ENCODE measurements at places on chromosomes 2 and 18.

- no peaks in the 10 kb centered on the region for H3K36me3 ChIP-seq
- H3K27me3 ChIP-seq = no peaks in the 10 kb centered on the region
- H3K4me3 ChIP-seq = no peak overlapping the region
- no peak for DNase-seq
These were observed 55.5 kb downstream of the DPP4 start for GRCh38 chr2:162018530-162018929.

DNA sequence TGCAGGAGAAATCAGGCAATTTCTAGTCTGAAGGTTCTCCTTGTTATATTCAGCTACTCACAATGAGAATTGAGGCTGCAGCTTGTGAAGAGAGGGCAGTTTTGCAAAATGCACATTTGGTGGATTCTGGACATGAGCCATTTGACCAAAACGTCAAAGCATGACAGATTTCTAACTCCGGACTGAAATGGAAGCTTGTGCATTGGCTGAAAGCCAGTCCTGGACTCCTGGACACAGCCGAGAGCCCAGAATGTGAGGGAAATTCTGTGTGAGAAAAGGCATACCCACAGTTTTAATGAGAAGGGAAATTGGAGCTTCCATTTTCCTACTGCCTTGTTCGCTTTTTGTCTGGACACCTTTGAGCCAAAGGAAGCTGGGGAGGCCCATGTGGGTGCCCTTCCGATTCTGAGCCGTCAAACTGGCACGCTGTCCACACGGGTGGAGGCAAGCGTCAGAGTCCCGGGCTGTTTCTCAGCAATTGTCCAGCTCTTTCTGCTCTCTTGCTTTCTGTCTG lies 23.7 kb upstream of the ROCK2 start:
- no peak for DNase-seq
- no peaks in the 10 kb centered on the region for H3K27me3 ChIP-seq
- H3K4me1 ChIP-seq = peaks cover 16% of the 10 kb centered on the region

- no peak overlapping the region for H3K4me3 ChIP-seq
- no peaks in the 10 kb centered on the region for H3K36me3 ChIP-seq
- DNase-seq = no peak
- H3K27me3 ChIP-seq = no peaks in the 10 kb centered on the region
These were observed 110.8 kb upstream of the TRIB2 start for GRCh38 chr2:12605936-12606335.

GRCh38 chr2:223981241-223981640 lies 24.0 kb downstream of the MRPL44 start:
- H3K4me3 ChIP-seq = no peak overlapping the region
- no peak for DNase-seq
- H3K4me1 ChIP-seq = no peaks in the 10 kb centered on the region
- no peaks in the 10 kb centered on the region for H3K36me3 ChIP-seq
- no peak overlapping the region for H3K27ac ChIP-seq
- H3K27me3 ChIP-seq = no peaks in the 10 kb centered on the region

- no peaks in the 10 kb centered on the region for H3K27me3 ChIP-seq
- H3K27ac ChIP-seq = no peak overlapping the region
- H3K4me1 ChIP-seq = 0 out of 2 replicates have a peak, but pooled peaks cover 3% of the 10 kb centered on the region
- DNase-seq = no peak
These were observed 317.3 kb upstream of the THUMPD2 start for GRCh38 chr2:40096360-40096759.

- no peaks in the 10 kb centered on the region for H3K36me3 ChIP-seq
- DNase-seq = no peak
- H3K27ac ChIP-seq = no peak overlapping the region
- H3K4me1 ChIP-seq = no peaks in the 10 kb centered on the region
These were observed 191.3 kb upstream of the KCNJ3 start for GRCh38 chr2:154507186-154507585.

- no peaks in the 10 kb centered on the region for H3K4me1 ChIP-seq
- no peaks in the 10 kb centered on the region for H3K27me3 ChIP-seq
- DNase-seq = no peak
These were observed 32.8 kb upstream of the TANC1 start for GRCh38 chr2:158935617-158936016.

- peaks cover 44% of the 10 kb centered on the region for H3K27me3 ChIP-seq
- H3K36me3 ChIP-seq = no peaks in the 10 kb centered on the region
- no peak overlapping the region for H3K27ac ChIP-seq
- no peaks in the 10 kb centered on the region for H3K4me1 ChIP-seq
- DNase-seq = no peak
These were observed 81.6 kb downstream of the TWIST2 start for GRCh38 chr2:238929242-238930081.

- H3K27me3 ChIP-seq = no peaks in the 10 kb centered on the region
- H3K27ac ChIP-seq = no peak overlapping the region
- no peak overlapping the region for H3K4me3 ChIP-seq
- no peaks in the 10 kb centered on the region for H3K36me3 ChIP-seq
- H3K4me1 ChIP-seq = no peaks in the 10 kb centered on the region
These were observed 48.0 kb downstream of the AP1S3 start for GRCh38 chr2:223789423-223789822.

DNA sequence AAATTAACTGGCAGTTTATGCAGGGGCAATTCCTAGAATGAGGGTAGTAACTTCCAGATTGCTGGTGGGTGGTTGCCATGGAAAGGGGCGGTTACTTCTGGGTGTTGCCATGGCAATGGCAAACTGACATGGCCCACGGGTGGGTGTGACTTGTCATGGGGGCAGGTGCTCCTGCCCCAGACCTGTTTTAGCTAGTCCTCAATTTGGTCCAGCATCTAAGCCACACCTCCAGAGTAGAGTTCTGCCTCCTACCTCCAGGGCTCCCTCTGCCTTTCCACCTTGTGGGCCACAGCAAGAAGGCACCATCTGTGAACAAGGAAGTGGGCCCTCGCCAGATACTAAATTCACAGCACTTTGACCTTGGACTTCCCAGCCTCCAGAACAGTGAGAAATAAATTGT lies 148.7 kb downstream of the TFCP2L1 start:
- H3K4me3 ChIP-seq = no peak overlapping the region
- H3K36me3 ChIP-seq = no peaks in the 10 kb centered on the region
- no peak for DNase-seq
- no peaks in the 10 kb centered on the region for H3K4me1 ChIP-seq
- H3K27me3 ChIP-seq = no peaks in the 10 kb centered on the region

- H3K4me3 ChIP-seq = peak overlapping the region; percentile 74
- no peak overlapping the region for H3K27ac ChIP-seq
- peak; percentile 61 for DNase-seq
- peaks cover 8% of the 10 kb centered on the region for H3K4me1 ChIP-seq
- H3K36me3 ChIP-seq = no peaks in the 10 kb centered on the region
- H3K27me3 ChIP-seq = 0 out of 2 replicates have a peak, but pooled peaks cover 3% of the 10 kb centered on the region
These were observed 244.6 kb downstream of the BCL2 start for GRCh38 chr18:63074981-63075404.

GRCh38 chr2:234802845-234803171 lies 149.0 kb upstream of the SH3BP4 start:
- no peaks in the 10 kb centered on the region for H3K27me3 ChIP-seq
- no peaks in the 10 kb centered on the region for H3K36me3 ChIP-seq
- H3K4me1 ChIP-seq = 0 out of 2 replicates have a peak, but pooled peaks cover 7% of the 10 kb centered on the region
- H3K4me3 ChIP-seq = no peak overlapping the region
- DNase-seq = no peak
- no peak overlapping the region for H3K27ac ChIP-seq

DNA sequence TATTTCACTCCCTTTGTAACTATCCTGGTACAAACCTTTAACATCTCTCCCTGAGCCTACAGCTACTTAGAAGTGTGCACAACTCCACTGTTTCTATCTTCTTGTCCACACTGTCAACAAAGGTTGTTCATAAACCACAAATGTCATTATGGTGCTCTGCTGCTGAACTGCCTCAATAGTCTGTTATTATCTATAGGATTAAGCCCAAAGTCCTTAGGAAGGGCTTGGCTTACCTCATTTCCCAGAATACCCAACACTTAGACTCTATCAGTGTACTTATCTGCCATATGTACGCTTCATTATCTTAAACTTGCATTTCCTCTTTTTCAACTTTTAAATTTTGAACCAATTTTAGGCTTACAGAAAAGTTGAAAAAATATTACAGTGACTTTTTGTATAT lies 94.2 kb downstream of the HNMT start:
- H3K4me3 ChIP-seq = no peak overlapping the region
- no peaks in the 10 kb centered on the region for H3K36me3 ChIP-seq
- no peaks in the 10 kb centered on the region for H3K27me3 ChIP-seq
- DNase-seq = no peak

- no peaks in the 10 kb centered on the region for H3K27me3 ChIP-seq
- H3K4me1 ChIP-seq = no peaks in the 10 kb centered on the region
- DNase-seq = no peak
- no peak overlapping the region for H3K4me3 ChIP-seq
- no peaks in the 10 kb centered on the region for H3K36me3 ChIP-seq
- no peak overlapping the region for H3K27ac ChIP-seq
These were observed 305.3 kb downstream of the PARD3B start for GRCh38 chr2:204850581-204850980.

- H3K27me3 ChIP-seq = no peaks in the 10 kb centered on the region
- DNase-seq = no peak
- no peaks in the 10 kb centered on the region for H3K4me1 ChIP-seq
- no peak overlapping the region for H3K4me3 ChIP-seq
- no peaks in the 10 kb centered on the region for H3K36me3 ChIP-seq
- H3K27ac ChIP-seq = no peak overlapping the region
These were observed 267.2 kb downstream of the LRRTM1 start for GRCh38 chr2:80037310-80037709.

DNA sequence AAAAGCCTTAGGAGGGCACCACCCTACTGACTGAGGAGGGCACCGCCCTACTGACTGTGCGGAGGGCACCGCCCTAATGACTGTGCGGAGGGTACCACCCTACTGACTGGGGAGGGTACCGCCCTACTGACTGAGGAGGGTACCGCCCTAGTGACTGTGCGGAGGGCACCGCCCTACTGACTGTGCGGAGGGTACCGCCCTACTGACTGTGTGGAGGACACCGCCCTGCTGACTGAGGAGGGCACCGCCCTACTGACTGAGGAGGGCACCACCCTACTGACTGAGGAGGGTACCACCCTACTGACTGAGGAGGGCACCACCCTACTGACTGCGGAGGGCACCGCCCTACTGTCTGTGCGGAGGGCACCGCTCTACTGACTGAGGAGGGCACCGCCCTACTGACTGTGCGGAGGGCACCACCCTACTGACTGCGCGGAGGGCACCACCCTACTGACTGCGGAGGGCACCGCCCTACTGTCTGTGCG lies 150.2 kb upstream of the NFATC1 start:
- no peak overlapping the region for H3K27ac ChIP-seq
- DNase-seq = no peak
- no peaks in the 10 kb centered on the region for H3K36me3 ChIP-seq
- no peaks in the 10 kb centered on the region for H3K27me3 ChIP-seq
- no peaks in the 10 kb centered on the region for H3K4me1 ChIP-seq
- no peak overlapping the region for H3K4me3 ChIP-seq

- DNase-seq = no peak
- no peaks in the 10 kb centered on the region for H3K27me3 ChIP-seq
- no peak overlapping the region for H3K4me3 ChIP-seq
- H3K4me1 ChIP-seq = no peaks in the 10 kb centered on the region
- H3K36me3 ChIP-seq = no peaks in the 10 kb centered on the region
These were observed 134.4 kb downstream of the MBP start for GRCh38 chr18:76997951-76998808.

DNA sequence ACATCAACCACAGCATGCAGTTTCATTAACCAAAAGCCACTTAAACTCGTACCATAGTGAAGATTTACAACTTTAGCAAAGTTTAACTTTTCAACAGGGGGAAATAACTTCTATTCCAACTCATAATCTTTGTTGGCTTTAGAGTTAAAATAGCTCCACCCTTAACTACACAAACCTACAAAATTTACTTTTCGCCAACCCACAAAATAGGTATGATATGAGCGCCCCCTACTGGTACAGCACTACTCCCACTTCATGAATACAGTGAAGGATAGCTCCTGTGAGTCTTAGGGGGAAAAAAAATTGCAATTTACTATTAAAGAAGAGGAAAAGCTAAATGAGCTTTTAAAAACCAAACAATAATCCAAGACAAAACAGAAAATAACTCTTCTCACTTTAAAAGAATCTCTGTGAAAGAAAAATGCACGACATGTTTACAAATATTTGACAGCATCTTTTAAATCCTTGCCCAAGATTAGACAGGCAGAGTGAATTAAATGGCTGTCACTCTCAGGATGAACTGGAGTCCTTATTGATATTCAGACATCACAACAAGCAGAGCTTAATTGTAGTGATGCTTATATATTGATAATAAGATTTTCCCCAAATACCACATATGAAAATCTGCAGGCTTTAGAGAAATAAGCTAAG lies 32.2 kb downstream of the TMEFF2 start:
- no peaks in the 10 kb centered on the region for H3K36me3 ChIP-seq
- H3K4me1 ChIP-seq = peaks cover 9% of the 10 kb centered on the region
- no peaks in the 10 kb centered on the region for H3K27me3 ChIP-seq
- peak; percentile 61 for DNase-seq
- H3K4me3 ChIP-seq = peak overlapping the region; percentile 7

GRCh38 chr18:63981719-63982118 lies 11.8 kb downstream of the SERPINB8 start:
- no peak for DNase-seq
- H3K27ac ChIP-seq = no peak overlapping the region
- H3K4me1 ChIP-seq = 0 out of 2 replicates have a peak, but pooled peaks cover 6% of the 10 kb centered on the region
- no peak overlapping the region for H3K4me3 ChIP-seq

GRCh38 chr2:18244845-18245244 lies 315.6 kb downstream of the RDH14 start:
- no peaks in the 10 kb centered on the region for H3K36me3 ChIP-seq
- no peaks in the 10 kb centered on the region for H3K4me1 ChIP-seq
- no peak overlapping the region for H3K4me3 ChIP-seq
- H3K27ac ChIP-seq = no peak overlapping the region
- no peaks in the 10 kb centered on the region for H3K27me3 ChIP-seq

DNA sequence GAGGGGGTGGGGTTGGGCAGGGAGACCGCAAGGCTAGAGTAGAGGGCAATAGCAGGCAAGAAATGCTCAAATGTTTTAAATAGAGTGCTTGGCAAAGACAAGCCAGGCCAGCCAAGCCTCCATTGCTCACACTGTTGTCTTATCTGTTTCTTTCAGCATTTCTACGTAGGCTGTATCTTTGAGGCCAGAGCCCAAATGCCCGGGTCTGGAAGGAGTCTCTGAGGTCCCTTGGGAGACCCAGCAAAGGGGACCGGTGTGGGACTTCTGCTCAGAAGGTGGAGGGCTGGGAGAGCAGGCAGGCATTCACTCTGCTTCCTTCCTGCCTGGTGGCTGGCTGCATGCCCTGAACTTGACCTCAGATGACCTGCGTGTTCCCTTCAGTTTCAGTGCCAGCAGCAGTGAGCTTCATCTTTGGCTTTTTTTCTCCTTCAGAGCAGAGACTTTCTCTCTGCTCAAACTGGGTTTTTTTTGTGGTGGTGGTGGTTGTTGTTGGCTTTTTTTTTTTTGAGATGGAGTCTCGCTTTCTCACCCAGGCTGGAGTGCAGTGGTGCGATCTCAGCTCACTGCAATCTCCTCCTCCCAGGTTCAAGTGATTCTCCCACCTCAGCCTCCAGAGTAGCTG lies 13.7 kb upstream of the TET3 start:
- no peak overlapping the region for H3K27ac ChIP-seq
- H3K27me3 ChIP-seq = peaks cover 10% of the 10 kb centered on the region
- H3K36me3 ChIP-seq = no peaks in the 10 kb centered on the region
- H3K4me1 ChIP-seq = peaks cover 17% of the 10 kb centered on the region
- 0 out of 2 replicates have a peak overlapping the region, but pooled peaks have one; percentile 10 for H3K4me3 ChIP-seq
